ENCODE measurements at places on chromosomes 4 and X. TPM values are rescaled to one million over a fixed set of nuclear protein-coding genes. Genes with fewer than 3 reads are reported as not detected.

DNA sequence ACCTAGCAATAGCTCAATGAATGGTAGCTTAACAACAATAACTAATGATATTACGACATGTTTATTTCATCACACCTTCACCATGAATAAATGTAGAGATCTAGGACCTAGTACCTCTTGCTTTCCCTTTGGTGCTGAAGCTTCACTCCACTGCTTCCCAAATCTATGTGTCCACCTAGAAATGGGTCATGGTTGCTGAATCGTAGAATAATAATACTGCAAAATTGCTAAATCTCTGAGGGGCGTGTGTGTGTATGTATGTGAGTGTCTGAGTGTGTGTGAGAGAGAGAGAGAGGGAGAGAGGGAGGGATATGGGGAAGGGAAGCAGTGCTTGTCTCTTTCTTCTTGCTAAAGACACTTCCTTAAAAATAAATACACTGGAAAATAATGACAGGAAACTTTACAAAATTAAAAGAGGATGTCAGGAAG, 109.3 kb upstream of the BMP2K start:
- DNase-seq: no peak
- no peaks in the 10 kb centered on the region for H3K4me1 ChIP-seq
- H3K36me3 ChIP-seq: no peaks in the 10 kb centered on the region
- no peak overlapping the region for H3K4me3 ChIP-seq
- H3K27ac ChIP-seq: no peak overlapping the region

- no peak overlapping the region for H3K27ac ChIP-seq
- no peaks in the 10 kb centered on the region for H3K4me1 ChIP-seq
- H3K27me3 ChIP-seq: no peaks in the 10 kb centered on the region
Measured at GRCh38 chr4:105198541-105198940, 51.9 kb downstream of the TET2 start.

Gene KLF3
- total RNA-seq: 15.2 TPM

Gene MAGEA8
- not detected for total RNA-seq

Gene RASL11B
- total RNA-seq: not detected
